ENCODE measurements at places on chromosomes 7 and 10. TPM values are rescaled to one million over a fixed set of nuclear protein-coding genes. Genes with fewer than 3 reads are reported as not detected.

- no peak overlapping the region for H3K27ac ChIP-seq
- H3K36me3 ChIP-seq, result peaks cover 44% of the 10 kb centered on the region
- no peak for DNase-seq
These were observed 33.3 kb downstream of the COX15 start for GRCh38 chr10:99698504-99699080.

- H3K36me3 ChIP-seq, result no peaks in the 10 kb centered on the region
- no peaks in the 10 kb centered on the region for H3K4me1 ChIP-seq
- no peak overlapping the region for H3K27ac ChIP-seq
- no peak overlapping the region for H3K4me3 ChIP-seq
These were observed 320.2 kb downstream of the CDC14C start for GRCh38 chr7:49244543-49244942.

GRCh38 chr10:77332256-77332655, 305.4 kb downstream of the KCNMA1 start:
- H3K4me3 ChIP-seq, result no peak overlapping the region
- DNase-seq, result no peak

- no peak for DNase-seq
- no peaks in the 10 kb centered on the region for H3K27me3 ChIP-seq
- no peak overlapping the region for H3K27ac ChIP-seq
These were observed 351.9 kb downstream of the THSD7A start for GRCh38 chr7:11480143-11480542.

The SOSTDC1 gene
- total RNA-seq, result not detected

- peaks cover 24% of the 10 kb centered on the region for H3K27me3 ChIP-seq
- no peak overlapping the region for H3K4me3 ChIP-seq
- DNase-seq, result no peak
- no peaks in the 10 kb centered on the region for H3K36me3 ChIP-seq
- peaks cover 15% of the 10 kb centered on the region for H3K4me1 ChIP-seq
- H3K27ac ChIP-seq, result no peak overlapping the region
These were observed 28.5 kb upstream of the STK17A start for GRCh38 chr7:43554423-43554822.

DNA sequence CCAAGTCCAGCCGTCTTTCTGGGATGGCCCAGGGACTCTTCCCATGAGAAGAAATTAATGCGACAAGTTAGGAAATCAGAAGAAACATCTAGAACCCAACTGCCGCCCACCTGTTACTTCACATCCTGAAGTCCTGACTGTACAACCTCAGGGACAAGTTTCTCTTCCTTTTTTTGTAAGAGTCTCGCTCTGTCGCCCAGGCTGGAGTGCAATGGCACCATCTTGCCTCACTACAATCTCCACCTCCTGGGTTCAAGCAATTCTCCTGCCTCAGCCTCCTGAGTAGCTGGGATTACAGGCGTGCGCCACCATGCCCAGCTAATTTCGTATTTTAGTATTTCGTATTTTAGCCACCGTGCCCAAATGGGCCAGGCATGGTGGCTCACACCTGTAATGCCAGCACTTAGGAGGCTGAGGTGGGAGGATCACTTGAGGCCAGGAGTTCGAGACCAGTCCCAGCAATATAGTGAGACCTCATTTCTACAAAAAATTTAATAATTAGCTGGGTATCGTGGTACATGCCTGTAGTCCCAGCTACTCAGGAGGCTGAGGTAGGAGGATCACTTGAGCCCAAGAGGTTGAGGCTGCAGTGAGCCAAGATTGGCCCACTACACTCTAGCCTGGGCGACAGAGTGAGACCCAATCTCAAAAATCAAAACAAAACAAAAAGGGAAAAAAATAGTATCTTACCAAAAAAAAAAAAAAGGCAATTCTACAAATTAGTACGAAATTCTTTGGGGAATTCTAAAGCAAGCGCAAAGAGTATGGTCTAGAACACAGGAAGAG, 20.8 kb downstream of the LAT2 start:
- no peak for DNase-seq
- H3K27me3 ChIP-seq, result no peaks in the 10 kb centered on the region
- H3K36me3 ChIP-seq, result peaks cover 61% of the 10 kb centered on the region
- H3K27ac ChIP-seq, result no peak overlapping the region
- H3K4me3 ChIP-seq, result no peak overlapping the region

DNA sequence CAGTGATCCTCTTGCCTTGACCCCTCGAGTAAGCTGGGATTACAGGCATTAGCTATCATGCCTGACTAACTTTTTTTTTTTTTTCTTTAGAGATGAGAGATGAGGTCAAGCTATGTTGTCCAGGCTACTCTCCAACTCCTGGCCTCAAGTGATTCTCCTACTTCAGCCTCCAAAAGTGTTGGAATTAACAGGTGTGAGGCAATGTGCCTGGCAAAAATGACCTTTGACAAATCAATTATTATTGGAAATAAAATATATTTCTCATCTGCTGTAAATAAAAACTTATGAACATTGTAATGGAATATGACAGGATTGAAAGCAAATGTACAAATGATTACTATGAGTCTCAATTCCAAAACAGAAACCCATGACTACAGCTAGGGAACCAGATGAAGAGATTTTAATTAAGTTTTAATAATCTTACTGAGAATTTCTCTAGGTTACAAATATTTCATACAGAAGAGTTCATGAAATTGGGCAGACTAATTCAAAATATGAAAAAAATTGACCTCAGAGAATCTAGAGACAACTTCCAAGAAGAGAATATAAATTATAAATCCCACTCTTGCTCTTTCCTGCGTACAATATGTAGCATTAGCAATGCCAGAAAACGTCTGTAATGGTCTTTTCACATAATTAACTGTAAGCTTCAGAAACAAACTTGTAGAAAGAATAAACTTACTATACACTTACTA, 414.7 kb downstream of the DGKB start:
- H3K27me3 ChIP-seq, result no peaks in the 10 kb centered on the region
- H3K36me3 ChIP-seq, result no peaks in the 10 kb centered on the region
- no peak overlapping the region for H3K27ac ChIP-seq
- no peak overlapping the region for H3K4me3 ChIP-seq
- H3K4me1 ChIP-seq, result no peaks in the 10 kb centered on the region

DNA sequence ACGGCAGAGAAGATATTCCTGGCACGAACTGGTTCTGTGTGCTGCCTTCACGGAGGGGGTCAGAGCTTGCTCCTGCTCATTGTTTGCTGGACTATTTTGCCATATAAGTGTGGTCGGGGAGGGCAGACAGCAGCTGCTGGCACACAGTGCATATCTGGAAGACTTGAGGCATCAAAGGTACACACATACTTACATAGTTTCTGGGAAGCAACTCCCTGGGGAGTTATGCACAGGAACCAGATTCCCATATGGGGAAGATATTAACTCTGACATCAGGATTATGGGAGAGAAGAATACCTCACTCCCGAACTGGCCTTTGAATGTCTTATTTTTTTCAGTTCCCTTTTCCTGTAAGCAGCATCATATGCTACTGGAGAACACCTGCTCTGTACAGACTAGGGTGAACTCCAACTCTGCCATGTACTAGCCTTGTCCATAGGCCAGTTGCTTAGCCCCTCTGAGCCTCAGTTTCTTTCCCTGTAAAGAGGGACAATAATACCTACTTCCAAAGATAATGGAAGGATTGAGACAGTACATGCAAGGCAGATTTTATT, 41.5 kb downstream of the LGI1 start:
- peaks cover 18% of the 10 kb centered on the region for H3K27me3 ChIP-seq
- H3K4me3 ChIP-seq, result no peak overlapping the region
- no peaks in the 10 kb centered on the region for H3K36me3 ChIP-seq
- H3K4me1 ChIP-seq, result no peaks in the 10 kb centered on the region

The STK31 gene
- total RNA-seq, result not detected

DNA sequence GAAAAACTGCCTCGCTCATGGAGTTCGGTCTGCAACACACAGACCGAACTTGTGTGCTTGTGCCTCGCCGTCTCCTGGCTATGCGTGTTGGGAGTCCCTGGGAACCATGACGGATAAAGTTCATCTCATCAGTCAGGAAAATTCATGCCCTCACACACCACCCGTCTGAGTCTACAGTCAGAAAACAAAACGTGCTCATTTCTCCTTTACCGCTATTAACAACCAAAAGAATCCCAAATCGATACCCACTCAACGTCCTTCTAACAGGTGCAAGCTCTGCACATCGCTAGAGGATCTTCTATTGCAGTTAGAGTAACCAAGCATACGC, 13.6 kb downstream of the CNPY1 start:
- H3K4me3 ChIP-seq, result no peak overlapping the region
- peaks cover 65% of the 10 kb centered on the region for H3K27me3 ChIP-seq
- no peak overlapping the region for H3K27ac ChIP-seq
- H3K36me3 ChIP-seq, result no peaks in the 10 kb centered on the region
- no peak for DNase-seq

DNA sequence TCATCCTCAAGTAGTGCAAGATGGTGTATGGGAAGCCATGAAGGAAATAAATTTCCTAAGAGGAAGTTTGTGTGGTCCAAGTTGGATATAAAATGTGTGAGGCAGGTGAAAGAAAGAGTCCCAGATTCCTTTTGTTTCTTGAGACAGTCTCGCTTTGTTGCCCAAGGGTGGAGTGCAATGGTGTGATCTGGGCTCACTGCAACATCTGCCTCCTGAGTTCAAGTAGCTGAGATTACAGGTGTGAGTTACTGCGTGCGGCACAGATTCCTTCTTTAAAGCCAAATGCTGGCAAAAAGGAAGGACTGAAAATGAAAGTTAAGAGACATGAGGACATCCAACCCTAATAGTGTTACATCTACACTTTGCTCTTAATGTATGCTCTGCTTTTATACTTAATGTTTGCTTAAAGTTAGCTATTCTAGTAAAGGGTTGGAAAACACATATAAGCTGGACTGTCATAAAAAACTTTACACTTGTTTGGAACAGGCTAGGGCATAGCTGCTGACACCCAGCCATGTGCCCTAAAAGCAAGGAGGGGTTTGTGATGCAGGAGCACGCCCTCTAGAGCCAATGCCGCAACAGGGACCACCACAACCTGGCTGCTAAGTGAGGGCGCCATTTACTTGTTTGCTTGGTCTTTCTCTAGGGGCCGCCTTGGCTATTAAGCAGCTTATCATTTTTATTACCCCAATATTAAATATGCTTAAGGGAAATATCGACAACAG, 34.5 kb downstream of the CLEC2L start:
- no peak overlapping the region for H3K27ac ChIP-seq
- H3K36me3 ChIP-seq, result no peaks in the 10 kb centered on the region
- H3K4me3 ChIP-seq, result no peak overlapping the region
- peaks cover 23% of the 10 kb centered on the region for H3K27me3 ChIP-seq

DNA sequence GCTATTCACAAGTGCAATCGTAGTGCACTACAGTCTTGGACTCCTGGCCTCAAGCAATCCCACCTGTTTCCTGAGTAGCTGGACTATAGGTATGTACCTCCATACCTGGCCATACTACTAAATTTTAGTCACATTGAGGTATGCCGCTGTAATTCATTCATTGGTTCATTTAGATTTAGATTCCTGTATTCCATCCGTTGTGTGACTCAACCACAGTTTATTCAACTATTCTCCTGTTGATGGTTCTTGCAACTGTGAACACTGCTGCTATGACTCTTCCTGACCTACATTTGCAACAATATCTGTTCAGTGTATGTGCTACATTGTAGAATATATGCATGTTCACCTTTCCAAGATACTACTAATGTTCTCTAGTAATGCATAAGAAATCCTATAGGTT, 8.0 kb upstream of the ZCCHC24 start:
- H3K27me3 ChIP-seq, result peaks cover 39% of the 10 kb centered on the region
- H3K36me3 ChIP-seq, result no peaks in the 10 kb centered on the region
- DNase-seq, result no peak
- no peak overlapping the region for H3K4me3 ChIP-seq
- no peaks in the 10 kb centered on the region for H3K4me1 ChIP-seq

GRCh38 chr7:85160223-85160622, 26.6 kb downstream of the SEMA3D start:
- no peaks in the 10 kb centered on the region for H3K36me3 ChIP-seq
- no peak for DNase-seq
- H3K4me1 ChIP-seq, result peaks cover 6% of the 10 kb centered on the region
- H3K27ac ChIP-seq, result peak overlapping the region; percentile 59

The CYP26C1 gene
- total RNA-seq, result not detected

- H3K4me3 ChIP-seq, result no peak overlapping the region
- no peak overlapping the region for H3K27ac ChIP-seq
- H3K4me1 ChIP-seq, result no peaks in the 10 kb centered on the region
These were observed 282.5 kb downstream of the GALNT17 start for GRCh38 chr7:71414490-71414889.

GRCh38 chr7:154917808-154918160, 85.1 kb downstream of the PAXIP1 start:
- no peak for DNase-seq
- H3K4me3 ChIP-seq, result no peak overlapping the region
- H3K4me1 ChIP-seq, result peaks cover 3% of the 10 kb centered on the region
- H3K36me3 ChIP-seq, result no peaks in the 10 kb centered on the region

GRCh38 chr7:46745707-46746090, 824.6 kb upstream of the IGFBP3 start:
- H3K4me1 ChIP-seq, result no peaks in the 10 kb centered on the region
- H3K4me3 ChIP-seq, result no peak overlapping the region
- no peak overlapping the region for H3K27ac ChIP-seq
- no peaks in the 10 kb centered on the region for H3K36me3 ChIP-seq
- no peaks in the 10 kb centered on the region for H3K27me3 ChIP-seq

DNA sequence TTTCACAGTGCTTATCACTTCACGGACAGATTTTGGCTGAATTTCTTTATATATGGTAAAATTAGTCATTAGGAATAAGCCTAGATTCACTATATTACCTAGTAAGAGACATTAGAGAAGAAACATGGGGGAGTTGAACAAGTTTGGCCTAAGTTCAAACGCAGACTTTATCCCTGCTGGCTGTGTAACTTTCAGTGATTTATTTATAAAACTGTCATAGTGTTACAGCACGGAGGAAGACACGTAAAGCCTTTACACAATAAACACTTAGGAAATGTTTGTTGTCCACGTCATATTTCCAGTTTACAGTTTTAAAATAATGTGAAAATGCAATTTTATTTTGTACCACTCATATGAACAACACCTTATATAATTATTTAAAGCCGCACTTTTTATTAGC, 661.5 kb downstream of the MAGI2 start:
- H3K36me3 ChIP-seq, result no peaks in the 10 kb centered on the region
- no peak for DNase-seq
- H3K27me3 ChIP-seq, result no peaks in the 10 kb centered on the region
- no peak overlapping the region for H3K4me3 ChIP-seq
- H3K27ac ChIP-seq, result no peak overlapping the region
- no peaks in the 10 kb centered on the region for H3K4me1 ChIP-seq

GRCh38 chr10:107740962-107741690, 576.6 kb upstream of the SORCS1 start:
- no peak overlapping the region for H3K4me3 ChIP-seq
- DNase-seq, result no peak
- no peaks in the 10 kb centered on the region for H3K36me3 ChIP-seq
- no peaks in the 10 kb centered on the region for H3K27me3 ChIP-seq

- no peaks in the 10 kb centered on the region for H3K36me3 ChIP-seq
- H3K4me3 ChIP-seq, result peak overlapping the region; percentile 57
- peaks cover 10% of the 10 kb centered on the region for H3K4me1 ChIP-seq
- no peak overlapping the region for H3K27ac ChIP-seq
- peaks cover 1% of the 10 kb centered on the region for H3K27me3 ChIP-seq
These were observed 203.7 kb downstream of the ARHGAP21 start for GRCh38 chr10:24519950-24520349.

The DIP2C gene
- total RNA-seq, result 2.6 TPM

The GARIN1A gene
- 0.48 TPM for total RNA-seq

- H3K27ac ChIP-seq, result no peak overlapping the region
- no peak for DNase-seq
- peaks cover 19% of the 10 kb centered on the region for H3K4me1 ChIP-seq
These were observed 57.1 kb downstream of the SYPL1 start for GRCh38 chr7:106054971-106055532.

- peaks cover 12% of the 10 kb centered on the region for H3K27me3 ChIP-seq
- DNase-seq, result no peak
- H3K36me3 ChIP-seq, result no peaks in the 10 kb centered on the region
These were observed 31.9 kb downstream of the PAPSS2 start for GRCh38 chr10:87691506-87692070.

The WNT8B gene
- 0.14 TPM for total RNA-seq

The LIPN gene
- not detected for total RNA-seq

The ELFN1 gene
- not detected for total RNA-seq
